ENCODE measurements at places on chromosomes 12 and 14.

GRCh38 chr14:51529736-51530135 is 122.0 kb upstream of the FRMD6 start:
- DNase-seq: no peak

DNA sequence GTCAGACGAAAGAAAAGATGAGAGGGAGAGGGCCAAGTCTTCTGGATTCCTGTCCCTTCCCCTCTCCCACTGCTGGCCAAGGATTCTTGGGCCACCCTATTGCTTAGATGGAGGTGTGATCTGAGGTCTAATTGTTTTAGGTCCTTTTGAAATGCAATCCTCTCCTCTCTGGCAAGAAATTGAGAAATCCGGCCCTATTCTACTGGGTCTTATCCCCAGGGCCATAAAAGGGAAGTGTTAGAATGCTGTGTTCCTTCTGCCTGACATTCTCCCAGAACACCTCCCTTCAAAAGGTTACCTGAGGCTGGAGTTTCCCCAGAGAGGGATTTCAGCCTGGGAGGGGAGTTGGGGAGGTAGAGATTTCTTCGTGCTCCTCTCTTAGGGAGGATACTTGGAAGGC is 4.4 kb downstream of the WNT5B start:
- no peak for DNase-seq

DNA sequence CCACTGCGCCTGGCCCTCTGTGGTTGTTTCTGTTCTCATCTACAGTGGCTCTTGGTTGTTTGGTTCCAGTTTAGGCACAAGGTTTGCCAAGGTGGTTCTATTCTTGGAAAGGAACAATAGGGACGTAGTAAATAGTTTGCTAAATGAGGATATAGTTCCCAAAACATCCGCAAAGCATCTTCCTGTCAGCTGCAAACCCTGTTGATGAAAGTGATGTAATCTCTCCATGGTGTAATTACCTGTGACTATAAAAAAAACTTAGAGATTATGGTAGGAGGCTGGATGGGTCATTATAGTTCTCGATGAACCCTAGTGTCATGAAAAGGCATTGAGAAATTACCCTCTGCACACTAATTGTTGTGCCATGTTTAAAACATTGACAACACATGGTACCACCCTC is 52.9 kb downstream of the SUSD6 start:
- no peak for DNase-seq

GRCh38 chr12:45644541-45644940 is 85.0 kb upstream of the ARID2 start:
- DNase-seq: no peak

- no peak for DNase-seq
These were observed 72.6 kb downstream of the LRP6 start for GRCh38 chr12:12194206-12194605.

DNA sequence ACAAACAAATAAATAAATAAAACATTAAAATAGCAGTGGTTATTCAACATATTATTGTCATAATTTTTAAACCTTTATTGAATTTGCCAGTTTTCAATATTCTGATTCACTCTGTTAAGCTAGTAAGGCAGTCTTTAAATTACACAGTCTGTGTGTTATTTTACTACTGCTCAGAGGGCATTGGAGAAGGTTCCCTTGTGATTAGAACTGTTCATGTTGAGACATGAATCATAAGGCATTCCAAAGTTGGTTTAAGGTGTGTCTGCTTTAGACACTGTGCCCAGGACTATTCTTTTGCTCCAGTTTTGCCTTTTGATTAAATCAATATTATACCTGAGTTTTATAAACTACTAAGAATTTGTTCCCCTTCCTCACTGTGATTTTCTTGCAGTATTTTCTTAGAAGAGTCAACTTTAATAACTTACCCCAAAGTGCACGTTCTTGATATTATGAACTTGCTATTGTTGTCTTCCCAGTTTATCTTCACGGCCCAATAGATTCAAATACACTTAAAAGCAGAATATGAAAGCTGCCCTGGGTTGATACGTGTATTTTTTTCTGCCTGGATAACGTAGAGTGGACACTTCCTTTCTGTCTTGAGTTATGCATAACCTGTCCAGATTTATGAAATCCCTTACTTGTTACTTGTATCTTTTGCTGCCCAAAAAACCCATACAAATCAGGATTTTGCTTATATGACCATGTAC is 105.3 kb upstream of the BCAT1 start:
- no peak for DNase-seq

GRCh38 chr12:26554332-26554731 is 278.7 kb downstream of the ITPR2 start:
- DNase-seq: no peak

DNA sequence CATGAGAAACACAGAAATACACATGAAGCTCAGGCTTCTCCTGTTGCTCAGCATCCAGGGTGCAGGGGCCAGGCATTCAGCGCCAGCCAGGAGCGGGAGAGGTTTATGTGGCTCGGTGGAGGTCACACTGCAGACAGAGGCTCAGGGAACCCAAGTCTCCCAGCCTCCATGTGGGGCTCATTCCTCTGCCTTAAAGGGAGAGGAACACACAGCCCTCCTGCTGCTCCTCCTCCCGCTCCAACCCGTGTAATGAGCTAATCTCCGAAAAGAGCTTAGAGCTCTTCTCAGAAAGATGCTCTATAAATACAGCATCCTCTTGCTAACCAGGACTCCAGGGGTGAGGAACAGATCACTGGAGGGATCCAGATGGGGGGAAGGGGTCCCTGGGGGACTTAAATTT is 28.2 kb downstream of the FGF6 start:
- no peak for DNase-seq

All from ovary (tissue), 10 donors.